ENCODE measurements at places on chromosomes 1 and 21.

GRCh38 chr1:237873487-237874211 is 17.1 kb downstream of the ZP4 start:
- no peak for DNase-seq

DNA sequence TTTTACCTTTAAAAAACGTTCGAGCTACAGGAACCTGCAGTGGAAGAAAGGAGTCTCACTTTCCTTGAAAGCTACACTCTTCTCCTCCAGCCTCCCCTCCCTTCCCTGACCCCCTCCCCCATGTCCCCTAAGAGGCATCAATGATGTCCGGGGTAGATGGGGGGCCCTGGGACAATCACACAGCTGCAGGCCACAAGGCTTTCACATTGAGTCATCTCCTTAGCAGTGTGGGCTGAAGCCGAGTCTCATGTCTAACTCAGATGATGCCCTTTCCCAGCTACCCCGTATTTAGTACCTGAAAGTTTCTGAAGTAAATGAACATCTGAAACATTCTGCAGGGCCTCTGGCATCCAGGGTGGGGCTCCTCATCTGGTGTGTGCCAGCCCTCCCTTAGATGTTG is 6.3 kb upstream of the GPR25 start:
- no peak for DNase-seq

- DNase-seq: no peak
These were observed 1326.7 kb downstream of the MRPL39 start for GRCh38 chr21:24280596-24280995.

DNA sequence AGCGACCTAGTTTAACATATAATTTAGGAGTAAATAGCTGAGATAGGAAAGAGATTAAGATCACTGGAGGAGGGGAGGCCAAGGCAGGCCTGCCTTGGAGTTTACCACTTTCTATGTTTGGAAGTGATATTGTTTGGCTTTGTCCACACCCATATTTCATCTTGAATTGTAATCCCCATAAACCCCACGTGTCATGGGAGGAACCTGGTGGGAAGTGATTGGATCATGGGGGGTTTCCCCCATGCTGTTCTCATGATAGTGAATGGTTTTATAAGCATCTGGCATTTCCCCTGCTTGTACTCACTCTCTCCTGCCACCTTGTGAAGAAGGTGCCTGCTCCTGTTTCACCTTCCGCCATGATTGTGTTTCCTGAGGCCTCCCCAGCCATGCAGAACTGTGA is 58.3 kb upstream of the ARTN start:
- DNase-seq: no peak

DNA sequence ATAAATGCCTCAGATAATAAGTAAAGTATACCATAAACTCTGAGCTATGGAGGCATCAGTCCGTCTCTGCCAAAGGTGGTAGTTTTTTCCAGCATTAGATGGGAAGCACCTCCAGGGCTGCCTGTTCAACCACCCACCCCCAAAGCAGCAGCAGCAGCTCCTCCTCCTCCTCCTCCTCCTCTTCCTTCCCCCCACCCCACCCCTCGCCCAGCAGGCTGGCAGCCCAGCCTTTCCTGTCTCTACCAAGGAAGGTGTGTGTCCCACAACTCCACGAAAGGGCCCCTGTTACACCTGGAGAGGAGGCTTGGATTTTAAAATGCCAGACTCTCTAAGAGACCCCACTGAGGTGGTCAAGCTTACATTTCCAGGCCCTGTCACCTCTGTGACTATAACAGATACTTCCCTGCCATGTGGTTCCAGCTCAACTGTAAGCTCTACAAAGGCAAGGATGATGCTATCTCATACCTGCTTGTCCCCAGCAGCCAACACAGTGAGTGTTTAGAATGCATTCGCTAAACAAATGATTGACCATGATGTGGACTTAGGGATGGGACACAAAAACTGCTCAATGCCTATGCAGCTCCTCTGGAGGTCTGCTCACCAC is 76.7 kb downstream of the GFI1 start:
- DNase-seq: no peak

DNA sequence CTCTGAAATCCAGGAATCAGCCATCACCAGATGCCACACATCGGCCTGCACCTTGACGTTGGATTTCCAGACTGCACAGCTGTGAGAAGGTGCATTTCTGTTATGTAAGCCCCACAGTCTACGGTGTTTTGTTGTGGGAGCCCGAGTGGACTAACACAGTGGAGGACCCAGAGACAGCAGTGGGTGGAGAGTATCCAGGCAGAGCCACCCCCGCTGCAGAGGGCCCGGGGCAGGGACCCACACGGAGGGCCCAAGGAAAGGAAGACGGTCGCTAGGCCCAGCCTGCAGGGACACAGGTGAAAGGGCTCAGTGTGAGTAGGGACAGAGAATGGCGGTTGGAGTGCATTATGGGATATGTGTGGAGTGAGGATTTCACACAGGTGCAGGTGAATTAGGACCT is 288.3 kb upstream of the AJAP1 start:
- no peak for DNase-seq

All from BJ (cell line).